D341Med (cell line): ENCODE measurements at places on chromosomes 2 and 18.
A peak's percentile ranks its signal among the peaks of the same experiment; 100 is the strongest.

DNA sequence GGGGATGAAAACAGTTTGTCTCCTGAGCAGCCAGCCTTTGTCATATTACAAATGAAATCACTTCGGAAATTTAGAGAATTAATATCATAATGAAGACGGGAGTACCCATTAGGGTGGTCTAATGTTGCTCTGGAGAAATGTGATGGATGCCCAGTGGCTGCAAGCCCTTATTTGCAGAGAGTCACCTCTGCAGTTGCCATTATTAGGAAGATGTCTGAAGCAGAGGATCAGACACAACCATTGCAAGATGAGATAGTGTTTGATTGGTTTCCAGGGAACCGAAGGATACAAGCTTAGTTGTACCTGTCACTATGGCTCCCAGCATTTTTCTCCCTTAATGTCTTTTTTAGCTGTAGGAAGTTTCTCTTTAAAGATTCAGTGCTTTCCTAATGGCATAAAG lies 272.4 kb downstream of the FIGN start:
- DNase-seq: no peak

DNA sequence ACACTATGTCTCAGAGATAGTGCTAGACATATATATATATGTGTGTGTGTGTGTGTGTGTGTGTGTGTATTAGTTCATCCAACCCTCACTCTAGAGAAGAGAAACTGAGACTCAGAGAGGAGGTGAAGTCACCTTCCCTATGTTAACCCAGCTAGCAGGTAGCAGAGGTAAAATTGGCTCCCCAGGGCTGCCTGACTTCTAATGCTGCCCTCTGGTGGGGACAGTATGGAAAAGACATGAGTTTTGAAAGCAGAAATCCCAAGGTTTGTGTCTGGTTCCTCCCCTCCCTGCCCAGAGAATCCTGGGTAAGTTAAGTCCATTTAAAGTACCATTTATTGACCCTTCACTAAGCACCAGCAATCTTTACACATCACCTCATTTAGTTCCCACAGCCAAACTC lies 137.7 kb downstream of the THNSL2 start:
- DNase-seq: peak; percentile 43

- no peak for DNase-seq
Observed at GRCh38 chr2:109178968-109179367, 50.0 kb downstream of the SH3RF3 start.

DNA sequence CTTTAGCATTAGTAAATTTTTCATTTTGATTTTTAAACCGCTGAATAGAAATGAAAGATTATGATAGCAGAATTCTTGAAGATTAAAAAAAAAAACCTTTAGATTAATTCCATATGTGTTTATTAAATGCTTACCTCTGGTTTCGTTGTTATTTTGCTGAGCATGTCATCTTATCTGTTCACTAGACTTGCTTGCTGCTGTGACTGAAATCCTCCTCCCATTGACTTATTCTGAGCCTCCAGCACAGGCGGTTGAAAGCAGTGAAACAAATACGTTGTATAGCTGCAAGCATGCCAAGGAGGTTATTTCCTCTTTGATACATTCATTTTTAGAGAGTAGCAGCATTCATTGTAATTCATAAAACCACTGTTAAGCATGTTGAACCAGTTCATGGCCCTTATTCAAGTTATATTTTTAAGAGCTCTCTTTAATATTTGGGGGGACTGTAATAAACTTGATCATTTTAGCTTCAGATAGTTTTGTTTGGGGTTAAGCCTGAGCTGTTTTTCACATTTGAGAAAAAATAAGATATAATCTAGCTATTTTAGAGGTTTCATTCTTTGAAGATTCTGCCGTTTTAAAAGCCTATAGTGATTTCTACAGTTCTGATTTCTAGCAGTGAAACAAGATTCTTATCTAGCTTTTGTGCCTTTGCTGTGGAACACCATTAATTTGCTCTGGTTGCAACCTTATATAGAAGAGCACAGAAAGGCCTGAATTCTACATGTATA lies at the start of gene HTR2B:
TSS of gene HTR2B (minus strand) at position 205 of the 731 bp plus-strand sequence. CDS start 1,278 bp downstream, outside the sequence.
- no peak for DNase-seq

GRCh38 chr2:209086761-209087160 lies 337.1 kb upstream of the MAP2 start:
- DNase-seq: no peak

- peak; percentile 51 for DNase-seq
Observed at GRCh38 chr2:7427293-7428060, 510.3 kb downstream of the RNF144A start.

DNA sequence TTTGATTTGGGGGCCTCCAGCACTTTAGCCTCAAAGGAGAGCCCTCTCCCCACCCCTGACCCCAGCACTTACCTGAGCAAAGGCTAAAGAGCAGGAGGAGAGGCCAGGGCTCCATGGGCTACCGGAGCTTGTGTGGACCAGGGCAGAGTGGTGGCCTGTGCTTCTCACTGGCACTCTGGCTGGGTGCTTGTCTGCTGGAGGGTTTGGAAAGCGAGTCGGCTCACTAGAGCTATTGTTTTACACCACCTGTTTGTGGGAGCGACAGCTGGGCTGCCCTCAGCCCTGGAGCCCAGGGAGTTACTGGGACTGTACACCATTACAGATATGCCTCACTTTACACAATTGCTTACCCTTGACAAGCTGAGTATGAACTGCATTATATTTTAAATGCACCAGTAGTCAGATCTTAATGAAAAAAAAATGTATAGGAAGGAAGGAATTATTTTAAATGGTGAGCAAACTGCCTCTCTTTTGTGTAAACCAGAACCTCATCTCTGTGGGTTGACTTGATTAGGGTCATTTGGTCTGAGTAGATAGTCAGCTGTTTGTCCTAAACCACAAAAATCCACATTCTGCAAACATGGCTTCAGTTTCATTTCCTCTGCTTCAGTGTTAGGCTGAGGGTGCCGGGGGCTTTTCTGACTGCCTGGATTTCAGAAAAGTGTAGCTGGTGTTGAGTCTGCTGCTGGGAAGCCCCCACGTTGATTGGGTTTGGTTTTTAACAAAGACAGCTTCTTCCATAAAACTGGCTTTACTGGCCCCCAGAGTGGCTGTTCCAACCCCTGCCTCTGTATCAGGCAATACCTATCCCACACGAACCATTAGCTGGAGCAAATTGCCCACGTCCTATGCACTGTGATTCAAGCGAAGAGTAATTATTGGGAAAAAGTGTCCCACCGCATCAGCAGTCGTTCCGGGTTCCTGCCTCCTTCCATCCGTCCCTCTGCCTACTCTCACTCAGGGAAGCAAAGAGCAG lies at the start of gene CHRNA1:
TSS of gene CHRNA1 (minus strand) at position 193 of the 976 bp plus-strand sequence. CDS start at position 115, 78 bp downstream.
- DNase-seq: peak; percentile 50

DNA sequence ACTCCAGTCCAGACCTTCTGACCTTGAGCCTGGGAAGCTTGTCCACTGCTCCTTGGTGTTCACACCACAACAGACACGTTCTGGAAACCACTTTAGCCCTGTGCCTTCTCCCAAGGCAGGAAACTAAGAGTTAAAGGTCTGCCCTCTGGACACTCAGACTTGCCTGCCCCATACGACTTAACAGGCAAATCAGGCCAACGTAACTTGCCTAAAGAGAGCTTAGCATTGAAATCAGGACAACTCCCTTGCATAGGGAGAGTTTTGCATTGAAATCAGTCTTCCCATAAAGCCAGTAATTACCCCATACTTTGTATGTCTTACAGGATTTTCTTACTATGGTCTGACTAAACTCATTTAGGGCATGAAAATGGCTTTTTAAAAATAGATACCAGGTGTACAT lies 18.5 kb downstream of the NFE2L2 start:
- DNase-seq: no peak

DNA sequence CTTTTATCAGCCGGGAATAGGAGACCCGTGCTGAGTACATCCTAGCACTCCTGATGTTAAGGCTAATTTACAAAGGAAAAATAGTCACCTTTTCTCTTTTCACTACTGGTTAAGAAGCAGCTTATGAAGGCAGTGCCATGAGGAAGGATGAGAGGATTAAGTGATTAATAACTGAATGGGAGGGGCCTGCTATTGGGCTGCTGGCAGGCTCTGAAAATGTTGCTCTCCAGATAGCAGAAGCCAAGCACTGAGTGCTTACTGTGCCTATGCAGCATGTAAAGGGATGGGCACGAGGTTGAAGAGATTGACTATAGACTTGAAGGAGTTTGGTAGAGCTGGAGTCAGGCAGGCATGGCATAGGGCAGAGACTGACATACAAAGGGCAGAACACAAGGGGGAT lies 282.4 kb upstream of the THSD7B start:
- DNase-seq: peak; percentile 73

DNA sequence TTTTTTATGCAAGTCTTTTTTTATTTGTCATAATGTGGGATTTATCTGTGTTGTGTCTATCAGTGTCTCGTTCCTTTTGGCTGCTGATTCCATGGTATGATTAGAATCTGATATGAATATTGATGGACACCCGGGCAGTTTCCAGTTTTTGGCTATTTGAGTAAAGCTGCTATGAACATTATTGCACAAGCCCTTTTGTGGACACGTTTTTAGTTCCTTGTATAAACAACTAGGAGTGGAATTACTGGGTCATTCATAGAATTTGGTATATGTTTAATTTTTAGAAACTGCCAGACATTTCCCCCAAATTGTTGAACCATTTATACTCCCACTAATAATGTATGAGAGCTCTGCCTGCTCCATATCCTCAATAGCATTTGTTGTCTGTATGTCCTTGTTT lies 26.6 kb downstream of the HK2 start:
- DNase-seq: no peak

GRCh38 chr2:54290356-54291025 lies 34.5 kb upstream of the TSPYL6 start:
- no peak for DNase-seq

DNA sequence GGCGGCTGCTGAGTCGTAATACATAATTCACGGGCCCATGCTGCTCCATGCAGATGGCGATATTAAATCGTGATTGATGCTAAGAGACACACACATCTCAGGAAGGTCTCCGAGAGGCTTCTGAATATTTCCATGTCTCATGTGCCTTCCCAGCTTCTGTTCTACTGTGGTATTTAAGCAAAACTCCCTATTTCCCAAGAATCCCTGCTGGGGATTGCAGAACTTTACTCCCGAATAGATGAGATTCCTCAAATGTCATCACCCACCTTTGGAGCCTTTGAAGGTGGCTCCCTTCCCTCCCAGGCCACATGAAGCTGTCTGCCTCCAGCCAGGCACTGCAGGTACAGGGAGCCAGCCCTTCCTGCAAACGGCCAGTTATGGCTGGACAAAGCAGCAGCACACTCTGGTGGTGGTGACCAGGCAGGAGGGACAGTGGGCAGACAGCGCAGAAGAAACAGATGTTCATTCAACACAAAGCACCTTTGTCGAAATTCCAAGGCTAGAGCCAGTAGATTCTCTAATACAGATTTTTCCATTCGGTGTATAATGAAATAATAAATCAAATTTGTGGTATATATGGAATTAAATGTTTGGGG lies 14.1 kb downstream of the NRP2 start:
- no peak for DNase-seq

GRCh38 chr18:32961538-32961937 lies 188.7 kb upstream of the KLHL14 start:
- DNase-seq: no peak

- no peak for DNase-seq
Observed at GRCh38 chr2:121136323-121136722, 148.7 kb downstream of the TFCP2L1 start.

- no peak for DNase-seq
Observed at GRCh38 chr18:45775241-45775676, 50.2 kb upstream of the SIGLEC15 start.

GRCh38 chr2:55391155-55391554 lies 28.5 kb downstream of the CCDC88A start:
- no peak for DNase-seq

DNA sequence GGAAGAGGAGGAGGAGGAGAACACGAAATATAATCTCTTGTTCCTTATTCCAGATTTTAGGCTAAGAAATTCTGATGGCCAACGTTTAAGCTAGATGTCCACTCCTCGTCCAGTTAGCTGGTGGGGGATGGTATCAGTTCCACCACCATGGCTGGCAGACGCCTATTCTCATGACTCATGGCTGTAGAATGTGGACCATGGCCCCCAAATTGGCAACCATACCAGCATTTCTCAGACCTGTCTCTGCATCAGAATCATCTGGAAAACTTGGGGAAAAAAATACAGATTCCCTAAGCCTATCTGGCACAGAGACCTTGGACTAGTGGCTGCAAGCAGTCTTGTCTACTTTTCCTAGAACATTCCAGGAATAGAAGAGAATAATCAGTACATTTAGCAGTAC lies 267.7 kb upstream of the SIX2 start:
- no peak for DNase-seq

DNA sequence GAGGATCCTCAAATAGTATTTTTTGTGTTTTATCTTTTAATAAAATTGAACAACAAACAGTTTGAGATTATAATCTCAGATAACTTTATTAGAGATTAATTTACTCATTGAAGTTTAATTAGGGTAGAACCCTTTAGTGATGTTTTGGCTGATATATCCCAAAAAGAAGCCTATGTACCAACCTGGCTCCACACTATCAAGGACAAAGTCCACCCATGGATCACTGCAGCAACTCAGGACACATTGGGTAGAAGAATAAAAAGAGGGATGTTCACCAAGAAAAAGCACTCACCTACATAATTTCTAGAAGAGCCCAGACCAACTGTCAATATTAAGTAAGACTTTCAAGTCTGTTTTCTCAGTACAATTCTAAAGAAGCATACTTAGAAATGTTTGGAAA lies 112.9 kb downstream of the EXOC6B start:
- no peak for DNase-seq

GRCh38 chr2:5190023-5190422 lies 502.2 kb upstream of the SOX11 start:
- no peak for DNase-seq

GRCh38 chr18:77049938-77050337 lies 82.6 kb downstream of the MBP start:
- DNase-seq: no peak

- no peak for DNase-seq
Observed at GRCh38 chr18:8744038-8744437, 38.7 kb downstream of the MTCL1 start.

DNA sequence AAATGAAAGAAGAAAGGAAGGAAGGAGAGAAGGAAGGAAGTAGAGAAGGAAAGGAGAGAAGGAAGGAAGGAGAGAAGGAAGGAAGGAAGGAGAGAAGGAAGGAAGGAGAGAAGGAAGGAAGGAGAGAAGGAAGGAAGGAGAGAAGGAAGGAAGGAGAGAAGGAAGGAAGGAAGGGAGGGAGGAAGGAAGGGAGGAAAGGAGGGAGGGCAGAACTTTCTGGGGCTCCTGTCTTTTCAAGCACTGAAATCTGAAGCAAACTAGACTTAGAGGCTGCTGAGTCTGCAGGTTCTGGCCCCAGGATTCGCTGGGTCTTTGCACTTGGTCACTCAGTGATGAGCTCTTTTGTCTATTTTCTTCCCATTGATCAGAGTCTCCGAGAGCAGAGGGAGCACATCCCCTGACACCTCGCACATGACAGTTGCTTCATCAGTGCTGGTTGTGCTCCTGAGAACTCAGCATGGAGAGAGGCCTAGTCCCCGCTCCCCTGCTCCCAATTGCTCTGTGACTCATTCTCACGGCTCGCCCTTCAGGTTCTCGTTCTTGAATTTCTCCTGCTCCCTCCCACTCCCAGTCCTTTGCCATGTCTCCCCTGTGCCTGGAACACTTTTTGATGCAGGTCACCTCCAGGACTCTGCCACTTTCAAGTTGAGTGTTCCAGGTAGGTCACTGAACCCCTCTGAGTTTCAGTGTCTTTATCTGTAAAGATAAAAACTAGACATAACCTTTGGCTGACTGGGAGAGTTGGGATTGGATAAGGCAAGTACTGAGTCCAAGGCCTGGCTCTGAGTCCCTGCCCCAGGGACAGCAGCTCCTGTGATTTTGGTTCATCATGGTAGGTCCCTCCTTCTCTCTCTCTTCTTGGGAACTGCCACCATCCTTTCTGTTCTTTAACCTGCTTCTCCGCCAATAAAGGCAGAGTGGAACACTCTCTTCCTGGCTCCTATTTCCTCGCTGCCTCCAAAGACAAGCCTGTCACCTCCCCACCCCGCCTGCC lies 55.2 kb downstream of the TNP1 start:
- no peak for DNase-seq
